ENCODE measurements at places on chromosomes 2 and 18. TPM values are rescaled to one million over a fixed set of nuclear protein-coding genes. Genes with fewer than 3 reads are reported as not detected.

Gene ITGB6
- not detected for total RNA-seq

Gene ANKZF1
- 135 TPM for total RNA-seq

DNA sequence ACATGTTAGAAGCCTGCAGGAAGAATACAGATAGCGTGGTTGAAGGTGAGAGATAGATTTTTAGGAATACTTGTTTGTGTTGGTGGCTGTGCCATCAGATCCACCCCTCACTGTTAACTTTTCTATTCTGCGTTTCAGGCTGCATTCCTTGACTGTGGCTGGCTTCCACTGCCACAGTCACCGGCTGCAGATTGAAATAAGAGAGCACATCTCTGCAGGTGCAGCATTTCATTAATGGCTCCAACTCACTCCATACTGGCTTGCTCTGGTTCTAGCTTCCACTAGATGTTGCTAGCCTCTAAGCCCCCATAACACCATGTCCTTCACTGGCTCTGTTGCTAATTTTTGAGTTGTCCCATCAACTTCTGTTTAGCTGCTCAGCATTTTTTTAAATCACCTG is 286.5 kb downstream of the CPS1 start:
- no peak overlapping the region for H3K4me3 ChIP-seq
- H3K27me3 ChIP-seq: no peaks in the 10 kb centered on the region
- no peaks in the 10 kb centered on the region for H3K36me3 ChIP-seq
- DNase-seq: no peak
- H3K4me1 ChIP-seq: no peaks in the 10 kb centered on the region
- H3K27ac ChIP-seq: no peak overlapping the region

Gene CD207
- 0.25 TPM for total RNA-seq

DNA sequence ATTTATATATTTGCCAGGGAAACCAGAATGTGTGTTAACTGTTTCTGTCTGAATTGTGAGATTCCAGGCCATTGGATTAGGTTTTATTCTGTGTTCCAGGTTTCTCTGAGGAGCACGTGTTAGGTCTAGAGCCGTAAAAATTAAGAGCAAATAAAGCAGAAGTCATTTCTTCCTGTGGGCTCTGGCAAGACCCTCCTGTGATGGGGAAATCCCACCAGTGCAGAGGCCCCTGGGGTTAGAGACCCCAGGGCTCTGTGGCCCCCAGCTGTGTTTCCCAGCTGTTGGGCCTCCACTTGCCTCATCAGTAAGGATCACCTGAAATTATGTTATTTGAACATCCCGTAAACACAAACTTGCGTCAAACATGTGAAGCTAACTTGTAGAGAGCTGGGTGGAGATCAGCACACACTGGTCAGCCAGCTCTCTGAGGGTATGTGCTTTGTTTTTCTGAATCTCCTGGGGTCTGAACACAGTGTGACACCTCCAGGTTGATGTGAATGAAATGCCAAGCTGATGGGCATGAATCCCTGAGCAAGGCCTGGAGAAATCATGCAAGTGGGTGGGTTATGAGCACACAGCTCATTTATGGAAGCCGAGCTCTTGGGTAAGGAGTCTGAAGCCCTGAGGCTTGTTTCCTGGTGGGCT is 50.3 kb downstream of the HK2 start:
- no peak overlapping the region for H3K27ac ChIP-seq
- DNase-seq: no peak
- no peak overlapping the region for H3K4me3 ChIP-seq
- peaks cover 63% of the 10 kb centered on the region for H3K36me3 ChIP-seq
- no peaks in the 10 kb centered on the region for H3K27me3 ChIP-seq

GRCh38 chr18:6976935-6977334 is 140.7 kb downstream of the LAMA1 start:
- no peak overlapping the region for H3K4me3 ChIP-seq
- H3K27ac ChIP-seq: no peak overlapping the region
- no peak for DNase-seq
- H3K27me3 ChIP-seq: no peaks in the 10 kb centered on the region
- no peaks in the 10 kb centered on the region for H3K4me1 ChIP-seq

- no peaks in the 10 kb centered on the region for H3K4me1 ChIP-seq
- DNase-seq: no peak
- peaks cover 15% of the 10 kb centered on the region for H3K27me3 ChIP-seq
- no peak overlapping the region for H3K27ac ChIP-seq
These were observed 120.7 kb upstream of the PXDN start for GRCh38 chr2:1864981-1865421.

Gene FAM228B
- total RNA-seq: 21.6 TPM

Gene ANKRD53
- 1.2 TPM for total RNA-seq

All from CD4-positive, alpha-beta T cell (primary cell).